ENCODE measurements at places on chromosomes 11 and 22.
A peak's percentile ranks its signal among the peaks of the same experiment; 100 is the strongest.

DNA sequence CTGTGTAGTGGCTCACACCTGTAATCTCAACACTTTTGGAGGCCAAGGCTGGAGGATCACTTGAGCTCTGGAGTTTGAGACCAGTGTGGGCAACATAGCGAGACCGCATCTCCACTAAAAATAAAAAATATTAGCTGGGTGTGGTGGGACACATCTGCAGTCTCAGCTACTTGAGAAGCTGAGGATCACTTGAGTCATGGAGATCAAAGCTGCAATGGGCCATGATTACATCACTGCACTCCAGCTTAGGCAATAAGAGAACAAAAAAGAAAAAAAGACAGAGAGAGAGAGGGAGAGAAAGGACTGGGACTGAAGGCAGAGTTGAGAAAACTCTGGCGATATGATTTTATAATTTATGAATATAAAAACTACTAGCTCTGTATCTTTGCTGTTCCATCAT, 473.1 kb downstream of the LRRC4C start:
- DNase-seq = no peak

DNA sequence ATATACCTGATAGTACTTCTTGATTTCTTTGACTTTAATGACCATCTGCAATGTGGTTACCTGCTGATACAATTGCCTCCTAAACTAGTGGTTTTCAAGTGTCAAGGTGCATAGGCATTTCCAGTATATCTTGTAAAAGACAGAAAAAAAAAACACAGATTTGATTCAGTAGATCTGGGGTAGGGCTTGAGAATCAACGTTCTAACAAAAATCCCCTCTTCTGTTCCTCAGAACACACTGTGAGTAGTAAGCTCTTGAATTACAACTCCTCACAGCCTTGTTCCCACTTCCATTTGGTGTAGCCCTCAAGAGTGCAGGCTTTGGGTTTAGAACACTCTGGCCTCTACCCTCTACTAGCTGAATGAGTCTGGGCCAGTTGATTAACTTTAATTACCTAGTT, 78.0 kb upstream of the CTSC start:
- DNase-seq = no peak

GRCh38 chr11:69219991-69220390, 64.3 kb downstream of the SMIM38 start:
- no peak for DNase-seq

DNA sequence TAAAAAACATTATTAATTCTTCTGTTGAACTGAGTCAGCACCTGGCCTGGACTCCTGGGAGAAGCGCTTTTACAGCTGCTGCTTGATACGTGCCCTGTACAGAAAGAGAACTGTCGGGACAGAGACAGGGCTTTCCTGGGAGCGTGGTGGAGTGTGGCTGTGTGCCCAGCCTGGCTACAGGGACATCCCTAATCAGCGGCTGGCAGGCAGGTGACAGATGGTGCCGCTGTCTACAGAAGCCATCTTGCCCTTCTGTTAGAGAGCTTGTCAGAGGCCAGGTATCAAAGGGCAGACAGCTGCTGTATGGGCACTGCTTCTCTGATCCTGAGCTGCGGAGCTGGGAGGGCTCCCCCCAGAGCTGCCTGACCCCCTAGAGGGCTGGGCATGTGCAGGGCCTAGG, 361.8 kb downstream of the TENM4 start:
- DNase-seq = no peak

GRCh38 chr11:107006076-107006833, 12.0 kb downstream of the GUCY1A2 start:
- DNase-seq = no peak

- peak; percentile 59 for DNase-seq
Observed at GRCh38 chr22:24155627-24156140, 25.6 kb upstream of the SUSD2 start.

All from inflammatory macrophage (primary cell).